H1 (cell line): ENCODE measurements at places on chromosomes 4 and X. TPM values are rescaled to one million over a fixed set of nuclear protein-coding genes. Genes with fewer than 3 reads are reported as not detected.

GRCh38 chr4:25656031-25656430 lies 380 bp downstream of the SLC34A2 start:
- no peak for DNase-seq

DNA sequence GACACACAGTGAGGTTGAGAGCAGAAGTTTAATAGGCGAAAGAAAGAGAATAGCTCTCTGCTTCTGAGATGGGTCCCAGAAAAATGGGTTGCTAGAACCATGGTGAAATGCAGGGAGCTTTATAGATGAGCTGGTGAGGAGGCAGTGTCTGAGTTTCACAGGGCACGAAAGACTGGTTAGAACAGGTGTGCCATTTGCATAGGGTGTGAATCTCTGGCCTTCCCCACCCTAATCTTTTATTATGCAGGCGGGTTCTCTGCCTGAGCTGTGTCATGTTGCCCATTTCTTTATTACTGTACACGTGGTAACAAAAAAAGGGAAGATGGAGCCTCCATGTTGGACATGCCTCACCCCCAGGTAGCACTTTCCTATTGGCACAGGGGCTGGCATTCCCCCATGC lies 39.1 kb downstream of the FUNDC1 start:
- no peak for DNase-seq

Gene DDX53
- polyA plus RNA-seq = not detected in 2 replicates

GRCh38 chr4:17098996-17099395 lies 200.6 kb upstream of the LDB2 start:
- no peak for DNase-seq

- DNase-seq = no peak
Observed at GRCh38 chrX:112643721-112644120, 36.0 kb downstream of the LHFPL1 start.

- DNase-seq = no peak
Observed at GRCh38 chr4:175450446-175450845, 361.6 kb downstream of the GPM6A start.

GRCh38 chr4:39834269-39834668 lies 136.3 kb downstream of the UBE2K start:
- DNase-seq = no peak

DNA sequence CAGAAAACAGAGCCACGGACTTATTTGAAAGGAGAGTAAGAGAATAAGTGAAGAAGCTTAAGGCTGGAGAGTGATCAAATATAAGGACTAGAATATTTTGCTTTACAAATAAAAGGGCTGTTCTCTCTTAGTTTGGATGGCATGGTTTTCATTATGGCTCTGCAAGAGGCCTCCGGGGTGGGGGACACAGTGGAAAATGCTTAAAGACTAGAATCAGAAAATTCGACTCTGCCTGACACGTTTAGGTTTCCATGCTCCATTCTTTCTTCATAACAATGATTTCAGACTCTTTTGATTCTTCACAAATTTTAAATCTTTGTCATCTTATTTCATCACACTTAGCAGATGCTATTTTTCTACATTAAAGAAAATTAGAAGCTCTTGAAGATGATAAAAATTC lies 632.4 kb upstream of the BOD1L1 start:
- DNase-seq = no peak

Gene ATP2B3
- polyA plus RNA-seq = 0.14 and 0.24 TPM in 2 replicates

- DNase-seq = no peak
Observed at GRCh38 chr4:185513489-185514181, 21.7 kb downstream of the PDLIM3 start.

DNA sequence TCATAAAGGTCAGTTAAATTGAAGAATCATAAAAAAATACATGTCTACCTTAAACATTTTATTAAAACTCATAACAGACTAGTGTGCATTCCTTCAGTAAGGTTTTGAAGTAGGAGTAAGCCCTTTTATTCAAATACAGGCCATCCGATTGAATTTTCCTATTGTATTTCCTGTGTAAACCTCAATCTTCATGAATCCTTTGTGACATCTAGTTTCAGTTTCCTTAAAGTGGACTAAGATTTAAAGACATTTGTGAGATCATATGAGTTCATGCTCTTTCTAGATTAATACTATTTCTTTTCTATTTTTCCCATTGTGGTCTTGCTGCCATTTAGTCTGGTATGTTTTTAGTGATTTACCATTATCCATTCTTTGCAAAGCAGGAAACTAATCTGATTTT lies 644.7 kb upstream of the BOD1L1 start:
- DNase-seq = no peak

Gene ADAD1
- polyA plus RNA-seq = not detected in 2 replicates

GRCh38 chrX:144335402-144335801 lies 451.5 kb downstream of the UBE2NL start:
- no peak for DNase-seq

Gene MAGEB10
- not detected in 2 replicates for polyA plus RNA-seq

GRCh38 chrX:57313583-57314215 lies 27.2 kb downstream of the FAAH2 start:
- no peak for DNase-seq

Gene ERVMER34-1
- 8.4 and 14.2 TPM in 2 replicates for polyA plus RNA-seq

GRCh38 chr4:162201673-162202072 lies 37.9 kb upstream of the FSTL5 start:
- DNase-seq = no peak

GRCh38 chr4:31193521-31193920 lies 473.4 kb downstream of the PCDH7 start:
- no peak for DNase-seq

DNA sequence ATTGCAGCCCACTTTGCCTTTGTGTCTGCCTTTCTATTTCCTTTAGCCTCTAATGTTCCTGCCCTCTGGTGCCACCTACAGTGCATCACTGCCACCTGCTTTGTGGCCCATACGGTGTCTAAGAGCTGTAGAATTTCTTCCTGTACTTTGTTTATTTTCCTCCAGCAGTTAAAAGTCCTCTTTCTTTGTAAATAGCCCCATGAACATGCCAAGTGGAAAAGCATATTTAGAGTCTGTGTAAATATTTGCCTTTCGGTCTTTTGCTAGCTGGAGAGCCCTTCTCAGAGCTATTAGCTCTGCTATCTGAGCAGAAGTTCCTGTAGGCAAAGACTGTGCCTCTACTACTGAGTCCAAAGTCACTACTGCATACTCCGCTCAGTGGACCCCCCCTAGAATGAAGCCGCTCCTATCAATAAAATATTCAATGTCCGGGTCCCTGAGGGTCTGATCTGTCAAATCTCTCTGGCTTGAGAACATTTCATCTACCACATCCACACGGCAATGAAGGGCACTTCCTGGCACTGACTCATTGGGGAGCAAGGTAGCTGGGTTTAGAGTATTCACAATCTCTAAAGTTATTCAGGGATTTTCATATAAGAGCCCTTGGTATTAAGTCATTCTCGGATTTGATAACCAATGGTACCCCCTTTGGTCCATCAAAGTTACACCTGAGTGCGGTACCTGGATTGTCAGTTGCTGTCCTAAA lies 36.3 kb downstream of the SULT1E1 start:
- no peak for DNase-seq

GRCh38 chrX:69229436-69229835 lies 64.2 kb upstream of the PJA1 start:
- DNase-seq = no peak

Gene FAM114A1
- polyA plus RNA-seq = 9.5 and 10.6 TPM in 2 replicates

DNA sequence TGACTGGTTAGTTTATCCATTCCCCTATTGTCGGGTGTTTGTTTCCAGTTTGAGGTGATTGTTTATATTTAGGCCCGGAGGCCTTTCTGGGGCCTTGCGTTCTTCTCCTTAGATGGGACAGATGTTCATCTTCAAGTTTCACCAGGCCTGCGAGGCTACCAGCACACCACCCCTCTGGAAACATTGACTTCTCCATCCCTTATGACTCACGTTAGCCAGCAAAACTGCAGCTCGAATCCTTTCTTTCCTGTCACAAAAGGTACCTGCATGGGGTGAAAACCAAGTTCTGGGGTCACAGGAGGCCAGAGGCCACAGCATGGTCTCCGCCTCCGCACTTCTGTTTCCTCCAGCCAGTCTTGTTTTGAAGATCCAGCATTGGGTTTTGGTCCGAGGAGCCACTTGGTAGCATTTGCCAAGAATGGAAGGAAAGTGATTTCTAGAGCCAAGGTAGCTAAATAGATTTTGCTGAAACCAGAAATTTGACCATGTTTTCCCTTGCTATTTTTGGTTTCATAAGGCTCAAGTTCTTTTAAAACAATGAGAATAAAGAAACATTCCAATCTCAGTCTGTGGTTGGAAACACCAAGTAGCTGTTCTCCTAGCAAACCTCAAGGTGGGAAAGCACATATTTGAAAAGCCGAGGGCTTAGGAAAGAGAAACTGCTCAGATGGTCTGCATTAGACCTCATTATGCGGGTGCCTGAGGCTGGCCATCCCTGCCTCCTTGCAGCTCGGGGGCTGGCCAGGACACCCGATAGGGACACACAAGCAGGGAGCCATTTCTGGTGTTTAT lies 5.6 kb downstream of the NYX start:
- no peak for DNase-seq
